Gastroesophageal sphincter (tissue), 4 donors: ENCODE measurements at places on chromosomes 7 and 10. TPM values are rescaled to one million over a fixed set of nuclear protein-coding genes. Genes with fewer than 3 reads are reported as not detected.

GRCh38 chr10:116665541-116666125 lies 44.9 kb downstream of the PNLIPRP2 start:
- ATAC-seq, result peak; percentile 76

The SHH gene
- 0.08 TPM for total RNA-seq

The TSPAN12 gene
- total RNA-seq, result 4.4 TPM

The ZNF679 gene
- total RNA-seq, result not detected

The PRR15 gene
- total RNA-seq, result not detected
